Stimulated activated CD4-positive, alpha-beta T cell treated with anti-CD3 and anti-CD28 coated beads, Interleukin-2, amount 100 ng/mL, for 24 hours (primary cell): ENCODE measurements at places on chromosomes 11 and 22.

DNA sequence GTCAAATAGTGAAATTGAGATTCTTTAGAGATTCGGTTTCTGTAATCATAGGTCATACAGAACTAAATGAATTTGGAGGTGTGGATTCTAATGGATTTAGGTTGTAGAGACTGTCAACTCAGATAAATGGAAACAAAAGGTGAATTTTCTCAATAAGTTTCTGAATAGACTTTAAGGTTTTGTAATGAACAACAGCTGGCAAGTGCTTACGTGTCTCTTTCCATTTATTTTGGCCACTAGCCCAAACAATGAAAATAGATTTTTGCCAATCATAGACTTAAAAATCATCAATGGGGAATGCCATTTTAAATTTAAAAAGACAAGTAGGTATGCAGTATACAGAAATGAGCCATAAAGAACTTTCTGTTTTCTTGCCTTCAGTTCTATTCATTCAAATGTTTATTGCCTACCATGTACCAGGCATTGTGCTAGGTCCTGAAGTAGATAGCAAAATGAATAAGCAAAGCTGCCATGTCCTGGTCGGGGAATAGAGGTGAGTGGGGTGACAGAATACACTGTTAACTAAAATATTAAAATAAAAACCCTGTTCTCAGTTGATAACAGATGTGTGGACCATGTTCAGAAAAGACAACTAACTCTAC lies 16.9 kb upstream of the TMEM135 start:
- DNase-seq, result no peak

DNA sequence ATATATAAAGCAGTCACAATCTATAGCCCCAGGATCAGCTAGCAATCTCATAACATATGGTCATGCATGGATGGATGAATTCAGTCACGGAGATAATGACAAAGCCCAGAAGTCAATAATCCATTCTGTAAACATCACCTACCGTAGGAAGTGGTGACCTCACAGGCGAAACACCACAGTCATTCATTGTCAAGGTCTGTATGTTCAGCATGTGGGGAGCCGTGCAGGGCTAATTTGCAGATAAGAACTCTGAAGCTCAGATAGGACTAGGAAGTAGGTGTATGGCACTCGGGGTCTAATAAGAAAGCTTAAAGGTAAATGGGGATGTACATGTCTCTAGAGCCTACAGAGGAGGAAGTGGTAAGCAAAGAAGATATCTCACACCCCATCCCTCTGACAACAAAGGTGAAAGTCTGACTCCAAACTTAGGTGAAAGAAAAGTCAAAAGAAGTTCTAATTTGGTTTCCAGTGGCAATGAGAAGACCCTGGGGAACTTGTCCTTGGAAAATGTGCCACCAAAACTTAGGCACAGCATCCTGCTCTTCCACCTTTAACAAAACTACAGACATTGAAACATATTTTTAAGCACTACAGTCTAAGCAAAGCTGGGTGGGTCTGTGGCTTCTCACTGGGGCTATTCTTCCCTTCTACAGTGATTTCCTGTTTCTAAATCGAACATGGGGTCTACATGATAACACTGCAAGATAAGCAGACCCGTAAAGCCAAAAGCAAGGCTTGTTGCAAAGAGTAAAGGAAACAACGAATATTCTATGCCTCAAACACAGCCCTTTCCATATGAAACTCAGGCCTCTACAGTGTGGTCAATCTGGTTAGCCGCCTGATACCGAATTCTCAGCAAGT lies 5.2 kb downstream of the CRTAM start:
- DNase-seq, result peak; percentile 25

GRCh38 chr22:39246690-39247332 lies 2.0 kb upstream of the PDGFB start:
- DNase-seq, result no peak

DNA sequence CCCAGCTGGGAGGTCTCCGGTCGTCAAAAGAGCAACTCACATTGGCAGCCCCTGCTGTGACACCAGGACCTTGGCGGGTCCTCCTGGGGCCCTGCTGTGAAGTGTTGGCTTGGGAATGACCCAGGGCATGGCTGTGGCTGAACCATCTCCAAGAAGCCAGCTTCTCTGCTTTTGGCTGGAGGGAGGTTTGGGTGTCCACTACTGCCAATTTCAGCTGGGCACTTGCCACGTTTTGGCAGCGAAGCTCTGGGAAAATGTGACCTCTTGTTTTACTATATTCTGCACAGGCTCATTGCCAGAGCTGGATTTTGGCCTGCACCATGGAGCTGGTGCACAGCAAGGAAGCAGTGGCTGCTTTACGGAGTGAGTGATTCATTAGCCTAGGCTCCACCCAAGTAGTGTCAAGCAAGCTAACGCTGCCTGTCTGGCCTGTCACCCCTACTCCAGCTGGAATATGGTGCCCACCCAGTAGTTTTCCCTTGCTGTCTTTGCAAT lies 24.3 kb upstream of the SMCO4 start:
- DNase-seq, result no peak

DNA sequence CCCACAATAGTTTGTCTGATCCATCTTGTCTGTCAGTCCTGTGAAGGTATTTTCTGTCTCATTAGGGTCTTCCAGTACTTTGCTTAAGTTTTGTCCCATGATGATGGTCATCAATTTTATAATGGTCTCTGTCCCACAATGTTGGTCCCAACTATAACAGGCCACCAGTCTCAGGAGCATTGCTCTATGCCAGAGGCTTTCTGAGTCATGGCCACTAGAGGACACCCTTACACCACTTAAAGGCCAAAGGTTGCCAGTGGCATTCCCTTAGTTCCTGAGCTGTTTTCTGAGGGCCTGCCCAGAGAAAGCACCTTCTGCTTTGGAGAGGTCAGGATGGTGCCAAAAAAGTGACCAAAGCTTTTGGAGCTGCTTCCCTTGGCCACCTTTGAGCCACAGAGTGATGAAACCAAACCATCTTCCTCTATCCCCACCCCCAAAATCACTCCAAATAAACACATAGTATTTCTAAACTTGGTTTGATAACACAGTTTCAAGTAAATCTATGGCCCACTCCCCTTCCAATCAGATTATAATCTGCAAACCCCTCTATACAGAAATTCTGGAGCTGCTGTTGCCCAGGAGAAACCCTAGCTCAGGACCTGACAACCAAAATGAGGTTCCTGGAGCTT lies 19.3 kb downstream of the EIF3F start:
- peak; percentile 49 for DNase-seq

- DNase-seq, result no peak
These were observed 14.4 kb upstream of the TPCN2 start for GRCh38 chr11:69034123-69034867.

- peak; percentile 74 for DNase-seq
These were observed 24.4 kb downstream of the P2RY2 start for GRCh38 chr11:73242251-73243092.

GRCh38 chr11:64430645-64431044 lies 71.7 kb downstream of the RPS6KA4 start:
- DNase-seq, result no peak

GRCh38 chr11:35100013-35100383 lies 39.0 kb upstream of the CD44 start:
- no peak for DNase-seq

DNA sequence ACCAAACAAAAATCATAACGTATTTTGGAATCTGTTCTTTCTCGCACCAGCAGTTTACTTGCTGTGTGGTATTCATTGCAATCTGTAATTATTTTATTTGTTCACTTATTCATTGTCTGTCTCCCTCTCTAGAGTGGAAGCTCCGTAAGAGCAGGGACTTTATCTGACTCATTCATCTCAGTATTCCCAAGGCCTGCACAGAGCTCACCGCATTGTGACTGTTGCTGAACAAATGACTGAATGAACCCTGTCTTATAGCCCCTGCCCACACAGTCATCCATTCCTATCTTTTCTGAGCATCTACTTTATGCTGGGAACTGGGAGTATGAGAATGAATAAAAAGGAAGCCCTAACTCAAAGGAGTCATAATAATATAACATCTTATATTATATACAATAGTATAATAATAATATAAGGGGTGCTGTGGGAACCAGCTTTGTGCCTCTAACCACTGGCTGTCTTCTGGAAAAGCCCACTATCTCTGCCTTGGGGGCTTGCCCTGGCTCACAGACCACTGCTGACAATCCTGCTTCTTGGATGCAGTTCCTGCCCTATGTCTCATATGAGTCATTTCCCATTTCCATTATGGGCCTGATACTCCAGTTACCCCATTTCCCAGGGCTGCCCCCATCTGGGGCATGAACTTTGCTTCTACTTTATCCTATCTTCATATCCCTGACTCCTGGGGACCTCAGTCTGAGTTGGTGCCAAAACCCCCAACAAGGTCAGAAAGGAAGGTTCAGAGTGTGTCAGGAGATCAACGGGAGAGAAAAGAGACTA lies 11.0 kb downstream of the XRRA1 start:
- DNase-seq, result no peak

GRCh38 chr11:1499261-1499890 lies 12.8 kb upstream of the MOB2 start:
- DNase-seq, result no peak

GRCh38 chr11:39462506-39462905 lies 1996.9 kb downstream of the LRRC4C start:
- DNase-seq, result no peak

DNA sequence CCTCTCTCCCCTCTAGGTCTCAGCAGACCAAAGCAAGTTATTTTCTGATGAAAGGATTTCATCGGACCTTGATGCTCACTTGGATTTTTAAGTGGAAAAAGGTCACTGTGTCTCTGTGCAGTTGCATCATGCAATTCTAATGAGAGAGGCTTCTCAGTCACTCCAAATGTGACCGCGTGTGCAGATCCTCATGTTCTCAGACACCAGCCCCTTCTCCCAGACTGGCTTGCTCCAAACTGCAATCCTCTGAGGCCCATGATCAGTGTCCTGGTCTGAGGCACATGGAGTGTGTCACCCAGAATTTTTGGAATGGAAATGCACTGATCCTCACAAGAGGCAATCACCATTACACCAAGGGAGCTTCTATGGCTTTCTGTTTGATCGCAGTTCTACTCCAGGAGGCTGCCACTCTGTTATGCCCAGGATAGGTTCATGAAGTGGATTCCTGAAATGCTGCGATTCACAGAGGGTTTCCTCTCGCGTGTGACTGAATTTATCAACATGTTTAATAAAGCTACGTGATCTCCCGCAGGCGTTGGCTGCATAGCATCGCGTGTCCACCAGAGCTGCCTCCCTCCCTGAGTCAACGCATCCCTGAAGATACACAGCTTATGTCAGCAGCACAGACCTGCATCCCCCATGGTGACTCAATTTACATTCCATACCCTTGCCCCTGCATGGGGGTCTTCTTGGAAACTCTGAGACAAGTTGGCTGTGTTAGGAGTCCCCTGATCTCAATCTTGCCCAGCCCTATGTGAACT lies 544.6 kb upstream of the B3GAT1 start:
- DNase-seq, result no peak

DNA sequence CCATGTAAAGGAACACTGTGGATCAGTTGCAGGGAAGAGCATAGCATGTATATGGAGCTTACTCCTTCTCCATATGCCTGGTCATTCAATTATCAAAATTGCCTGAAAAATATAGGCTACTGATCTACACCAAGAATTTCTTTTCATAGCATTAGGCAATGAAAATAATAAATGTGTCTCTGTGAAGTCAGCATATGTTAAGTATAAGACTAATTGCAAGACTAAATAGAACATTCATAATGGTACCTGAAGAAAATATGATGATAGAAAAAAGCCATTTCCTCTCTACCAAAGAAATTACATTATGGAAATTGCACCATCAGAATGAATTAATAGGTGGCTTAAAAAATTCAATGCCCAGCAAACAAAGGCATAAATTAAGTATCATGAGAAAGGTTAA lies 584.7 kb downstream of the NELL1 start:
- DNase-seq, result no peak

GRCh38 chr22:49512487-49513165 lies 315.0 kb downstream of the BRD1 start:
- DNase-seq, result no peak

DNA sequence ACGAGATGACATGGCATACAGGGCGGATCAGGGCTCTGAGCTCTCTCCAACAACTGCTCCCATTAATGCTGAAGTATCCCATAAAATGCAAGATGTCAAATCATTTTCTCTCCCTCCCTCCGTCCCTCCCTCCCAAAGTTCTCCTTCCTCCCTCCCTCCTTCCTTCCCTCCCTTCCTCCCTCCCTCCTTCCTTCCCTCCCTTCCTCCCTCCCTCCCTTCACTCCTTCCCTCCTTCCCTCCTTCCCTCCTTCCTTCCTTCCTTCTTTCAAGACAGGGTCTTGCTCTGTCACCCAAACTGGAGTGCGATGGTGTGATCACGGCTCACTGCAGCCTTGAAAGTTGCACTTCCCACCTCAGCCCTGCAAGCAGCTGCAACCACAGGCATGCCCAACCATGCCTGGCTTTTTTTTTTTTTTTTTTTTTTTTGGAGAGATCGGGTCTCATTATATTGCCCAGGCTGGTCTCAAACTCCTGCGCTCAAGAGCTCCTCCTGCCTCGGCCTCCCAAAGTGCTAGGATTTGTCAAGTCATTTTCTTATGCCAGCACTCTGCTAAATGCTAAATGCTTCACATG lies 38.2 kb downstream of the TXN2 start:
- no peak for DNase-seq

- no peak for DNase-seq
These were observed 79.9 kb downstream of the AMBRA1 start for GRCh38 chr11:46513934-46514342.

GRCh38 chr22:30824711-30825110 lies 130.0 kb downstream of the OSBP2 start:
- no peak for DNase-seq

GRCh38 chr22:45473626-45474237 lies 29.0 kb upstream of the FBLN1 start:
- DNase-seq, result no peak

DNA sequence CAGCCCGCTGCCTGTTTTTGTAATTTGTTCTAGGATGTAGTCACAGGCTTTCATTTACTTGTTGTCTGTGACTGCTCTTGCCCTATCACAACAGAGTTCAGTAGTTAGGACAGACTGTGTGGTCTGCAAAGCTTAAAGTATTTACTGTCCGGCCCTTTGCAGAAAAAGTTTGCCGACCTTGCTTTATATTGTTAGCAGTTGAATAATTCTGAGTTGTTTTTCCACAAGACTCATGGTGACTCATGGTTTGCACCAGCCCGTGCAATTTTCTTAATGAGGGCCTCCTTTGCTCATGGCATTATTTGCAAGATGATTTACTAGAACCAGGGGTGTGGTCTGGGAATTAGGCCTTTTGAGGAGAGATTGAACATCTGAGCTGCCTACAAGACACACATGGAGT lies 110.6 kb downstream of the SCN3B start:
- no peak for DNase-seq

- no peak for DNase-seq
These were observed 7.9 kb downstream of the FAM118A start for GRCh38 chr22:45317551-45318167.
